ENCODE measurements at places on chromosomes 11 and 22.

GRCh38 chr11:128965485-128965884 lies 22.8 kb upstream of the TP53AIP1 start:
- peak; percentile 25 for DNase-seq

GRCh38 chr11:130198964-130199363 lies 39.4 kb downstream of the ST14 start:
- no peak for DNase-seq

GRCh38 chr11:110249066-110249465 lies 47.3 kb downstream of the RDX start:
- DNase-seq: no peak

GRCh38 chr11:46617134-46617971 lies at the start of the genes ATG13 and HARBI1:
Gene ATG13 (plus strand): TSS chr11:46617553. CDS start chr11:46644292, 26,739 bp downstream.
Gene HARBI1 (minus strand): TSS chr11:46617227. CDS start chr11:46616237, 990 bp downstream.
- peak; percentile 97 for DNase-seq

DNA sequence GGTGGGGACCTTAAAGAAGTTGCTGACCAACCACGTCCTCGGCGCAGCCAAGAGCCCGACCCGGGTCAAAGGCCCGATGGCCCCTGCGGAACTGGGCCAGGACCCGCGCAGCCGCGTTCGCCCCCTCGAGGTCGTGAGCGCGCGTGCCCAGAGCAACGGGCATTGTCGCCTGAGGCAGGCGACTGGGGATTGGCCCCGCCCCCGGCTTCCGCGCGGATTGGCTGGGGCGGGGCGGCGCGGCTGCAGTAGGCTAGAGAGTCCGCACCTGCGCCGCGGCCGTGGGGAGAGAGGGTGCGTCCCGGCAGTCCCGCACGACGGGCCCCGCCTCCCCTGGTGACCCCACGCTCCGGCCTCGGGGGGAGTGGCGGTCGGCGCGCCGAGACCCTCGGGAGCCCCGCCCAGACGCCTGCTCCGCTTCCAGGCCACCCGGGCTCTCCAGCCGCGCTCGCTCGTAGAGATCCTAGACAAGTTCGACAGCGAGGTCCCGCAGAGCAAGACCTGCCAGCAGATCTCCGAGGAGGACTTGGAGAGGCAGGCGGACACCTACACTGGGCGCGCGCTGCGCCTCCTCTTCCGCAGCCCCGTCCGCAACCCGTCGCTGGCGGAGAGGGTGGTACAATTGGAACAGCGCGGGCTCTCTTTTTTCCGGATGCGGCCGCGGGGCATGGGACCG lies 8.3 kb upstream of the PPIL2 start:
- DNase-seq: peak; percentile 92

- no peak for DNase-seq
Observed at GRCh38 chr11:114194702-114195101, 101.5 kb upstream of the NNMT start.

- no peak for DNase-seq
Observed at GRCh38 chr11:92495107-92495793, 270.6 kb downstream of the FAT3 start.

DNA sequence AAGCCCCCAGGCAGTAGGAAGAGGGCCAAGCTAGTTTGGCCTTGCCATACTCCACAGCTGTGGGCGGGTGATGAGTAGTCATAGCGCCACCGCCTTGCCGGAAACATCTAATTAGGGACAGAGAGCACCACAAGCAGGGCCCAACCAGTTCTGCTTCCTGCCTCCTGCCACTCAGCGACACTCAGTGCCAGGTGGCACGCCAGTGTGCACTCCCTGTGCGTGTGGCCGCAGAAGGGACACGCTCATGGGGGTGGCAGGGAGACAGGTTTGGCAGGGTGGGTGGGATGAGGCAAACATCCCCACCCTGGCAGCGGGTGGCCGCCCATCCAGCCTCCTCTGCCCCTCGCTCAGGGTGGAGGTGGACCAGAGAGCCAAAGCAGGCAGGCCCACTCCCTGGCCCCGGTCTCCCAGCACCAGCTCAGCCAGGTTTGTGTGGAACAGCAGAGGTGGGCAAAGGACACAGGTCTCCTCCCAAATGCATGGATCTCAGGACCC lies 4.9 kb downstream of the OVOL1 start:
- no peak for DNase-seq

- DNase-seq: no peak
Observed at GRCh38 chr22:48096411-48096810, 1334.0 kb downstream of the TBC1D22A start.

- peak; percentile 77 for DNase-seq
Observed at GRCh38 chr11:119318240-119319135, 1.6 kb upstream of the MCAM start.

DNA sequence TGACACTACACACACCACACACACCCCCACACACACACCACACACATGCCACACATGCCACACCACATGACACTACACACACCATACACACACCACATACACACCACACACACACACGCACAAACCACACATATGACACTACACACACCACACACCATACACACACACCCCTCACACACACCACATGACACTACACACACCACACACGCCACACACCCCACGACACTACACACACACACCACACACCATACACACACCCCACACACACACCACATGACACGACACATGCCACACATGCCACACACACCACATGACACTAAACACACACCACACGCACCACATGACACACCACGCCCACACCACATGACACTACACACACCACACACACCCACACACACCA lies 101.8 kb upstream of the ASPHD2 start:
- DNase-seq: no peak

GRCh38 chr11:30002157-30002785 lies 14.6 kb downstream of the KCNA4 start:
- DNase-seq: no peak

DNA sequence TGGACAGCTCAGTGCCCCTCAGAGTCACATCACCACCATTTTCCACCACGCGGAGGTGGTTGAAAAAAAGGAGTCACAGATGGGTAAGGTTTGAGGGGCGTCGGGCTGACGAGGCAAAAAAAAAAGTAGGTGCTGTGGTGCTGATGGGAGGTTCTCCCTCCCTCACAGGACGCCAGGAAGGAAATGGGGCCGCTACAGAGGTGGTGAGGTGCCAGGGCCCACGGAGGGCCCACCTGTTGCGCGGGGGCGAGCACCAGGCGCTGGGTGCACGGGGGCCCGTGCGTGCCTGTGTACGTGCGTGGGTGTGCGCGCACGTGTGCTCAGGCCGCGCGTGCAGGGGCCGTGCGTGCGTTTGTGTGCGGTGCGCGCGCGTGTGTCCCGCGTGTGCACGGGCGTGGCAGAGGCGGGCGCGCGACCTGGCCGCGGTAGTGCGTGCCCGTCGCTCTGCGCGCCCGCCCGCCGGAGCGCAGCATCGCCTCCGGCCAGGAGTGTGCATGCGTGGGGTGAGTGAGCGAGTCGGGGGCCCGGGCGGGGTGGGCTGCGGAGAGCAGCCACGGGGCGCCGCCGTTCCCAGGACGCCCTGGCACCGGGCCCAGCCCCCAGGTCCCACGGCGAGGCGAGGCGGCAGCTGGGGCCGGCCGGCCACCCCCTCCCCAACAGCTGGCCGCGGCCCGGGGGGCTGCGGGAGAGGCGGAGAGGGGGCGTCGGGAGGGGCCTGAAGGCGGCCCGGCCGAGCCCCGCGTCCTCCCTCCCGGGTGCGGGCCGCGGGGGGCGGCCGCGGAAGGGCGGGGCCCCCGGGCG lies 2.8 kb downstream of the PDGFB start:
- peak; percentile 59 for DNase-seq

- DNase-seq: peak; percentile 65
Observed at GRCh38 chr11:58576887-58577471, 1.3 kb upstream of the LPXN start.

DNA sequence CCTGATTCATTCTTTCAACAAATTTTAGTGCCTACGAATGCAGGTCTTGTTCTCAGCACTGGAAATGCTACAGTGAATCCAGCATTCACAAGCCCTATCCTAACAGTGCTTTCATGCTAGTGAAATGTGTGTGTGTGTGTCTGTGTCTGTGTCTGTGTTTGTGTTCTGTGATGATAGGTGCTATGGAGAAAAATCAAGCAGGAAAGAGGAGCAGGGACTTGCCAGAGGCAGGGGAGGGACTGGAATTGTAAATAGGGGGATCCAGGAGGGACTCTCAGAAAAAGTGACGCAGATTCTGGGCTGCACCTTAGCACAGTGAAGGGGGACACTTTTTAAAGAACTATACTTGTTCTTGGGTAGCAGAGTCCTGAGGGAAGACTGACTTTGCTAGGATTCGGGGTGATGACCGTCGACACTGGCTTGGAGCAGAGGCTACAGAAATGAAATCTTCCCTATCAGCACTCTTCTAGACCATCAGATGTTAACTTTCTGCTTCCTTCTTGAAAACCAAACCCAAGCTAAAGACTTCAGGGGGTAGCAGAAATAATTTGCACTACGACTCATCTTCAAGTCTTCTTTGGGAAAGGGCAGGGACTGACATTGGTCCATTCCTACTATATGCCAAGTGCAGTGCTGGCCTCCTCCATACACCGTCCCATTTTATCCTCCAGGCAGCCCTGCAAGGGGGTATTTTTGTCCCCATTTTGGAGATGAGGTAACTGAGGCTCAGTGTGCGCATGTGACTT lies 39.3 kb upstream of the PTPRJ start:
- no peak for DNase-seq

DNA sequence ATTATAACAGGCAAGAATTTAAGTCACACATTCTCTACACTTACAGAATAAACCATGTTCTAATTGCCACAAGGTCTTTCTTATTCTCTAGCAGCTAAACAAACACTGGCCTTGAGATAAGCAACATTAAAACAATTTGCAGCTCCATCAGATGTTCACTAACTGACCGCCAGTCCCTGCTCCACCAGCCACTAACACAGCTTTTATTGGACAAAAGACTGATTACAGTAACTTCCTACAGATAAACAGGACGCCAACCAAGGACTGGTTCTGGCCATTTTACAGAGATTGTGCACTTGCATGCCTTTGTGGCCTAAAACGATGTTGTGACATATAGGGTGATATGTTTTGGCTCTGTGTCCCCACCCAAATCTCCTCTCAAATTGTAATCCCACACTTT lies 388.9 kb upstream of the LRRC4C start:
- DNase-seq: no peak

- no peak for DNase-seq
Observed at GRCh38 chr11:114073007-114073827, 13.7 kb downstream of the ZBTB16 start.
